Keratinocyte (primary cell): ENCODE measurements at places on chromosomes 1 and 21.

- no peak for DNase-seq
Measured at GRCh38 chr1:236471653-236472052, 52.1 kb upstream of the LGALS8 start.

- DNase-seq = no peak
Measured at GRCh38 chr1:221708987-221709386, 32.9 kb downstream of the DUSP10 start.

DNA sequence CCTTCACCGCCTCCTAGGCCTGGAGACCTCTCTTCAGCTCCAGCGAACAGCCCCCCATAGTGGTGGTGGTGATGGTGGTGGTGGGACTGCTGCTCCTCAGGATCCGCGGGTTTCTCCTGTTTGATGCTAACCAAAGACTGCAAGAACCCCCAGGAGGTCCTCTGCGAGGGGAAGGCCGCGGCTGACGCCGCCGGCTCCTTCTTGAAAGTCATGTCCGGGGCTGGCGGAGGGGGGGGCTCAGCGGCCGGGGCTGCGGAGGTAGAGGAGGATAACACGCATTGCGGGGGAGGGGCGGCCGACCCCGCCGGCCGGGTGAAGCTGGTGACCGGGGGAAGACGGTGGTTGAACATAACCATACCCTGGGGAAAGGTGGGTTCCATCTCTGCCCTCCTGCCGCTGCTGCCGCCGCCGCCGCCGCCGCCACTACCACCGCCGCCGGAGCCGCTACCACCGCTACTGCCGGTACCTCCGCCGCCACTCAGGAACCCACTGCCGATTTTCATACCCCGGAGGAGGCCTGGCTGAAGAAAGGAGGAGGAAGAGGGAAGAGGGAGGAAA lies 554 bp downstream of the ZNF281 start:
- no peak for DNase-seq

DNA sequence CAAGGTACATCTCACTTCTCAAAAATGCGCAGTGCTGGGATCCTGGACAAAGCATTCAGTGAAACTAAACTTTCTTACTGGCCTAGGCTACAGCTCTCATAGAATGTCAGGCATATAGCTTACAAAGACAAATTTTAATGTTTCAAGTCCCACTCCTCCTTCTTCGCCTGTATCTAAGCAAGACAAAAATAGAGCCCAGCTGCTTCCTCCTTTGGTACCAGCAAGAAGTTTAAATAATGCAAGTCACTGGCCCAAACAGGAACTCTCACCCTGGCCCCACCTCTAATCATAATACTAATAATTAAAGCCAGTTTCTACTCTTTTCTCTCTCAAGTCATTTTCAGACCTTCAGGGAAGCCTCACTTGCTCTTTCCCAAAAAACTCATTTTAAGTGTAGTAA lies 1267.9 kb downstream of the MRPL39 start:
- no peak for DNase-seq

DNA sequence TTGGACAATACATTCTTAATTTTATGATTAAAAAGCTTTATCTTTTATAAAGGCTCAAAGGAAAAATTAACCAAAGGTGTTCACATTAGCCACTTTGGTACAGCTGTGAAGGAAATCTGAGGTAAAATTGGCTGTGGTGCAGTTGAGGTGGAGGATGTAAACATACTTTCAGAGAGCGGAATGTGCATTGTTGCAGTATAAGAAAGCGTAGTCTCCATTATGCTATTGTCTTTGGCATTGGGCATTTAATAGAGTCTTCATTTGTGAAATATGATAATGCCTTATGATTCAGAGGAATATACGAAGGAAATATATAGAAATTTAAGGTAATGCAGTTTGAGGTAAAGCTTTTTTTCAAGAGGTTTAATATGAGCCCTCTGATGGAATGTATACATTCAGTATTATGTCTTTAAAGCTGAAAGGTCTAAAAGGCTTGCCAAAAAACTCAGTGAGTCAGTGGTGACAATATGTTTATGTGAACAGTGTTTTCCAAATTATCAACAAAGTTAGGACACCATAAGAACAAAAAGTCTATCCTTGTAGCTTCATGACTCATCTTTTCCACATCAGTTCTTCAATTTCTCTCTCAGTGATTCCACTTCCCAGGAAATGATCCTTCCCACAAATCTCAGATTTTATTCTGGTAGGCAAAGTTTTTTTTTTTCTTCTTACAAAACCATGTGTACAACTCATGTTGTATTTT lies 26.9 kb upstream of the DDR2 start:
- peak; percentile 73 for DNase-seq

GRCh38 chr1:201140235-201140940 lies 13.4 kb upstream of the ASCL5 start:
- no peak for DNase-seq

- DNase-seq = no peak
Measured at GRCh38 chr1:36554323-36554628, 71.6 kb upstream of the CSF3R start.

DNA sequence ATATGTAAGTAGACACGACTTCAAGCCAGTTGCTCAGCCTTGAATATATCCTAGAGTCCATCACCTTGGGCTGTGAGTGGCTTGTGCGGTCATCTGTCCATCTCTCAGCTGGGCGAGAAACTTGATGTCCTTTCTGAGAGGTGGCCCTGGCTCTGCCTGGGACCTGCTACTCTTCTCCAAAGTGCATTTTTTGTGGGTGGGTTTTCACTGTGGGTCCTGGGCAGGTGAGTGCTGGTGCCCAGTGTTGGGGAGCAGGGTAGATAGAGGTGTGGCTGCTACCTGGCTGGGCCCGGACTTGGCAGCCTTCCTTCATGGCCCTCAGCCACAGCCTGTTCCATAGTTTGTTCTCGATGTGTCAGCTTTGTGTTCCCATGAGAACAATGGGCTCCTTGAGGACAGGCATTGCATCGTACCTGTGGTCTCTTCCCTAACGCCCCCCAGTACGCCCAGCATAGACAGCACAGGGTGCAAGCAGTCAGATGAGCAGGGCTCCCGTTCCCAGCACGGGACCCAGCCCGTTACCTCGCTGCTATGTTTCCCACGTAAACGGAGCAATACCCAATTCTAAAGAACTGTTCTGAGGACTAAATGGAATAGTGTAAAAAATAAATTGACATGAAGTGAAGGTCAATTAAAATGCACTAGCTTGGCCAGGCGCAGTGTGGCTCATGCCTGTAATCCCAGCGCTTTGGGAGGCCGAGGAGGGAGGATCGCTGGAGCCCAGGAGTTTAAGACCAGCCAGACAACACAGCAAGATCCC lies 877 bp upstream of the SLX9 start:
- no peak for DNase-seq

- no peak for DNase-seq
Measured at GRCh38 chr1:26853156-26853555, 9.8 kb upstream of the SFN start.

DNA sequence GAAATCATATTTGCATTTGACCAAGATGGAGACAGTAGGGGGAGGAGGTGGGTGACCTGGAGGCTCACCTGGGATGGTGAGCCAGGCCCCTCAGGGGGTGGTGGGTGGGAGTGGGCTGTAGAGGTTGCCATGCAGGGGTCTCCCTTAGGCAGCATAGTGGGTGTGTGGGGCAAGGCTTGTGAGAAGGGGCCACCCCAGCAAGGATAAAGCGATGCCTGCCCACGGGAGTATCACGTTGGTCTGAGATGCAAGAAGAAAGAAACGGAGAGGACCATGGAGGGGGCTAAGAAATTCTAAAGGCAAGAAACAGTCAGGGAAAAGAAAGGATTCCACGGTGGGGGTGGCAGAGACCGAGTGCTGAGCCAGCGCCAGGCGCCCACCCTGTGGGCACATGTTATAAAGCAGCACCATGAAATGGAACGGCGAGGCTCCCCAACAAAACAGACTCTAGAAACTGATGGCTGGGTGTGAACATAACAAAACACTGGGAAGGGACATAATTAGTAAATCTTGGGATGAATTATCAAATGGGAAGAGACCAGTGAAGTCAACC lies 11.7 kb upstream of the C2CD2 start:
- DNase-seq = no peak

GRCh38 chr1:8854240-8854639 lies 24.2 kb downstream of the ENO1 start:
- no peak for DNase-seq

- DNase-seq = no peak
Measured at GRCh38 chr21:42737951-42738590, 84.7 kb downstream of the PDE9A start.

DNA sequence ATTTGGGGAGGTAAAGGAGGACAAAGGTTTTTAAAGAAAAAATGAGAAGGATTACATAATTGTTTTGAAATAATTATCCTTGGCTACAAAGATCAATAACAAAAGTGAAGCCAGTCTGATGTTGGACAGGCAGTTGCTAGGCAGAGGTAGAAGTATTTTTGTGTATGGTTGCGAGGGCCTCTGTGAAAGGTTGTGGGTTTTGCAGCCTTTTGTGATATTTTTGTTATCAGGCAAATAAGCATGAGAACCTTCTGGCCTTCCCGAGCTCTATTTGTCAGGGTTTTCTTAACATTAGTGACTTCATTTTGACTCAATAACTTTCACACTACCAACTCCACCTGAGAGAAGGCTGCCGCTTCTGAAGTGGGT lies 39.2 kb downstream of the CAPN9 start:
- DNase-seq = no peak

GRCh38 chr1:201026234-201026633 lies 2.7 kb upstream of the KIF21B start:
- DNase-seq = no peak

DNA sequence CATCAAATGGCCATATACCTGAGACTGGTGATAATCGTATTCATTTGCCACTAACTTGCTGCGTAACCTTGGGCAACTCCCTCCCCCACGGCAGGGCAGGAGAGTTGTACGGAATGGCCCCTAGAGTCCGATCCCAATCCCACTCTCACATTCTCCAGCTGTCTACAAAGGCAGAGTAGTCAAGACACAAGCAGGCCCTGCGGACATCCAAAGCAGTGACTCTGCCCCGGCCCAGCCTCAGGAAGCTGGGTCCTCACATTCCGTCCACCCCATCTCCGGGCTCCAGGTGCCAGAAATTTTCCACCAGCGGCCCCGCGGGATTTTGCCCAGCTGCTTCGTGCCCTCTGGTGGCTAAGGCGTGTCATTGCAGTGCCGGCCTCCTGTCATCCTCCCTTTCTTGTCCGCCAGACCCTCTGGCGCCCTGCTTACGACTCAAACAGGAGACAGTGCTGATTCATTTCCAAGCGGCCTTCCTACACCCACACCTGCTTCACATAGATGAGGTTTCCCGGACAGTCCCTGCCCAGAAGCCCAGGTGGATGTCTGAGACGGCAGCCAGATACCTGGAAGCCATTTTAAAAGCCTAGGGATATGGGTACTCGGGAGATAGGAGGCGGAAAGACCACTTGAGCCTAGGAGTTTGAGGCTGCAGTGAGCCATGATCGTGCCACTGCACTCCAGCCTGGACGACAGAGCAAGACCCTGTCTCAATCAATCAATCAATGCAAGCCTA lies 2.9 kb upstream of the S100A2 start:
- peak; percentile 97 for DNase-seq

DNA sequence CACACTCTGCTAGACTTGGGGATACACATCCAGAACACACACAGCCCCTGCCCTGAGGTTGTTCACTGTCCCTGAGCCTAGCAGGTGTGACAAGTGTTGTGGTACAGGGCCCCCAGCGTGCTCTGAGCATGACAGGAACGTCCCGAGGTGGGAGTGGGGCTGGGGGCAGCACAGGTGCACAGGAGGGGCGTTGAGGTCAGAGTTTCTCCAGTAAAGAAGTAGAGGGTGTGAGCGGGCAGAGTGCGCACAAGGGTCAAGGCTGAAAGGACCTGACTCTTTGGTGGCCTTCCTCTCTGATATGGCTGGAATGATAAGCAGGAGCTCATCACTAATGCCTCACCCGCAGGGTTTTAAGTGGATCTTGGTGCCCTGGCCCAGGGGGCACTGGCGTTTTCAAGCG lies 1.3 kb upstream of the FALEC start:
- DNase-seq = no peak

GRCh38 chr1:168320800-168321450 lies 40.2 kb downstream of the TBX19 start:
- DNase-seq = peak; percentile 66

DNA sequence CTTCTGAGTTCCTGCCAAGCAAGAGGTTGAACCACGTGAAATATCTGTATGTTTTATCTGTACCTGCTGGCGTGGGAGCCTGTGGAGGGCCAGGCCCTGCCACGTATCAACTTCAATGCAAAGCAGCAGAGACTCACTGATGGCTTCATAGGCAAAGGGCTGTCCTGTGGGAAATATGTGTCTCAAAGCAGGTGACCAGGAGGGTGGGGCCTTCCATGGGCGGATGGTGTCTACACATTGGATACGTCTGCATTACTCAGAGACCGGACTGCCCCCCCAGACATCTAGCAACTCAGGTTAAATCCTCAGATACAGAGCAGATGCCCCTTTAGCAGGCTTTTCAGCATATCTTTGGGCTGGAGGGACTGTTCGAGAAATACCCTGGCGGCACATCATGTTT lies 210.8 kb upstream of the C1orf174 start:
- no peak for DNase-seq

DNA sequence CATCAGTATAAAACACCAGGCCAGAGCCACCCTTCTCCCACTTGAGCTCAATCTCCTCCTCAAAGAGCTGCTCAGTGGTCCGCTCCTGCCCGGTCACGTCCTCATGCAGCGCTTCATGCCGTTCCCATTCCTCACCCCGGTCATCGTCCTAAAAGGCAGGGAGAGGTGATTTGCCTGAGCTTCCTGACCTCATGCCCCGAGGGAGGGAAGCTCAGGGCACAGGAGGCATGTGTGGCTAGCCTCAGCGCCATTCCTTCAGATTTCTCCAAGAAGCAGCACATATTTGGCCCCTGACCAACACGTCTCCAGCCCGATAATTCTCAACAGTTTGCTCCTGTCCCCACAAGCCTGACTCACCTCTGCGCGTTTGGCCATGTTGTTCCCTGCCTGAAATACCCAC lies 4.2 kb upstream of the GPN2 start:
- DNase-seq = no peak

DNA sequence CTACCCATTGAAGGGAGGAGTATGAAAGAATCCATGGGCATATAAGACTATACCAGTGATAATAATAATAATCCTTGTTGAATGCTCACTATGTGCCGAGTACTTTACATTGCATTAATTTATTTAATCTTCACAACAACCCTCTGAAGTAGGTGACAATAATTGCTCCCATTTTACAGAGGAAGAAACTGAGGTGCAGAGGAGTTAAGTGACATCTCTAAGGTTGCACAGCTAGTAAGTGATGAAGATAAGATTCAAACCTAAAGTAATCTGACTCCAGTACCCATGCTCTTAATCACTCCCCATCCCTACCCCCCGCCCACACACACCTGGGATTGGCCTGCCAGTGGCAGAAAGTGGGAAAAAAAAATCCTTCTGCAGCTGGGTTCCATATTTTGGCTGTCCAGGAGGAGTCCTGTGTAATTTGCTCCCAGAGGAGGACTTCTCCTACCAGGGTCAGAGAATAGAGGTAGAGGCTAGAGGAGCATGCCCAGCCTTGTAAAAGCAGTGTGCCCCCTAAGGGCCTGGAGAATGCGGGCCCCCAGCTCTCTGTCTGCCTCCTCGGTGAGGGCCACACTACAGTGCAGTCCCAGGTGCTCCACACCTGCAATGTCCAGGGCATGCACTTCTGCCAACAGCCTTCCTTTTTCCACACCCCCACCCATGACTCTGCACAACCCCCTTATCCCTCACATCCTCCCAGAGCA lies 57.8 kb downstream of the TMEM53 start:
- no peak for DNase-seq
